ENCODE measurements at places on chromosomes 11 and 22.

GRCh38 chr11:71934213-71934612 is 5.4 kb downstream of the RNF121 start:
- no peak for DNase-seq

GRCh38 chr11:1298695-1299492 is 10.5 kb downstream of the TOLLIP start:
- DNase-seq = no peak

GRCh38 chr11:70194792-70195791 is 8.0 kb upstream of the FADD start:
- no peak for DNase-seq

- DNase-seq = no peak
These were observed 30.3 kb upstream of the SIK2 start for GRCh38 chr11:111571829-111572501.

- DNase-seq = no peak
These were observed 964.9 kb upstream of the CCDC90B start for GRCh38 chr11:84250834-84251613.

GRCh38 chr22:25572708-25573171 is 8.3 kb downstream of the GRK3 start:
- no peak for DNase-seq
